Hematopoietic multipotent progenitor cell treated with erythropoietin and hydrocortisone succinate and interleukin-3 and kit ligand, for 4 days (in vitro differentiated cells): ENCODE measurements at places on chromosomes 13 and 19.

- no peak for DNase-seq
Observed at GRCh38 chr13:91934354-91934753, 535.9 kb downstream of the GPC5 start.

- no peak for DNase-seq
Observed at GRCh38 chr19:16612636-16613035, 15.4 kb downstream of the MED26 start.

GRCh38 chr19:44718441-44719261 lies 19.7 kb downstream of the CEACAM16 start:
- no peak for DNase-seq

- DNase-seq = no peak
Observed at GRCh38 chr13:65584126-65584525, 1646.0 kb downstream of the PCDH9 start.

DNA sequence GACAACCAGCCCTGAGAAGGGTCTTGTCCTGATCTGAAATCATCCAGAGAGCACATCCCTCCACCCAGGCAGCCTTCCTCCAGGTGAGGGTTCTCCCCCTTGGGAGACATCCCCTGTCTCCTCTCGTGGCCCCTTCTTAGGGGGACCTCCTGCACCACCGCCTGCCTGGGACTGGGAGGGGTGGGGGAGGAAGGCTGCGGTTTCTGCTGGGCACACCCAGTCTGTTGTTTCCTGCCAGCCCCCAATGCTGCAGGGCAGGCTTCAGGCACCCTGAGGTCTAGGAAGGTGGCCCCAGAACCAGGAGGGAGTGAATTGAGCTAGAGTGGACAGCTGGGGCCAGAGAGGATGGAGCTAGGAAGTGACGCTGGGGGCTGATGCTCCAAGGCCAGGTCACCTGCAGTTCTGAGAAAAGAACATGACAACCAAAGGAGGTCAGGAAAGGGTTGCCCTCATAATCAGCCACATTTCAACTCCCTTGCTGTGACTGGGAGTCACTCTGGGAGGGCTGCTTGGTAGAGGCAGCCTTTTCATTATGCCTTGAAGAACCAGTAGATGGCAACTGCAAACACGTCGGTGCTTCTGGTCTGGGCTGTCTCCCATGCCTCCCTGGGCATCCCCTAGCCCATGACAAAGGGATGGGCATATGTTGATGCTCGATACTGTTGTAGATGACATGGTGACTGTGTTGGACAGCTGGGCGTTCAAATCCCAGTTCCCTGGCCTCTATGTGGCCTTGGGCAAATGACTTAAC lies 1.4 kb downstream of the ARHGEF18 start:
- peak; percentile 90 for DNase-seq

DNA sequence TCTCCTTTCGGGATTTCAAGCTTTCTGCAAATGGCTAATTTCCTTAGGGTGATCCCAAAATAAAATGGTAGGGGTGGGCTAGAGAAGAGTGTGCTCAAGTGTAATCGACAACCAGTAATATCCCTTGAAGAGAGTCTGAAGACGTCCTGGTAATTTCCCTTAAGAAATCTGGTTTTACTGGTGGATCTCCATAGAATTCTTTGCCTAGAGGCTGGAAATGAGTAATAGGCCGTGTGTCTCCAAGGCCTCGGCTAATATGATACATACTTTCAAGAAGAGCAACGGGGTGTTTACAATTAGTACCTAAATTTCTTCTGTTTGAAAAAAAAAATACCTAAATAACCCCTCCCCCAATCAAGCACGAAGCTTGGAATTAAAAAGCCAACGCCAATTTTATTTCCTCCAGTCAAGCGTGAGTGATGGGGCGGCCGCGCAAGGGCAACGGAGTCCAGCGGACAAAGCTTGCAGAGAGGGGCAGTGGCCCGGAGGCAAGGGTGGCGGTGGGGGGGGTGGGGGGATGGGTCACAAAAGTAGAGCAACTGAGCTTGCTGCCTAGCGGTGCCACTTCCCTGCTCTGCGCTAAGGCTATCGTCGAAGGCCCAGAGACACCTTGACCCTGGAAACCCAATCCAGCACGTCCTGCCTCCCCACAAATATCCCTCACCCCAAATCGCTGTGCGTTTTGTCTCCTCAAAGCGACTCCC lies 7.8 kb downstream of the SOX21 start:
- DNase-seq = no peak

DNA sequence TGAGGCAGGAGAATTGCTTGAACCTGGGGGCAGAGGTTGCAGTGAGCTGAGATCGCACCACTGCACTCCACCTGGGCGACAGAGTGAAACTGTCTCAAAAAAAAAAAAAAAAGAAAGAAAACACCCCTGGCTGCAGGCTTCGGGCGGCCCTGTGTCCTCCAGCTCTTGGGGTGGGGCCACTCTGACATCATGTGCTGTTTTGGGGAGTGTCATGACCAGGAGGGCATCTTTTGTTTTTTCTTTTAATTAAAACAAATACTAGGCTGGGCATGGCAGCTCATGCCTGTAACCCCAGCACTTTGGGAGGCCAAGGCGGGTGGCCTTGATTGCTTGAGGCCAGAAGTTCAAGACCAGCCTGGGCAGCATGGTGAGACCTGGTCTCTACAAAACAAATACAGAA lies 52.1 kb downstream of the KDM4B start:
- no peak for DNase-seq

DNA sequence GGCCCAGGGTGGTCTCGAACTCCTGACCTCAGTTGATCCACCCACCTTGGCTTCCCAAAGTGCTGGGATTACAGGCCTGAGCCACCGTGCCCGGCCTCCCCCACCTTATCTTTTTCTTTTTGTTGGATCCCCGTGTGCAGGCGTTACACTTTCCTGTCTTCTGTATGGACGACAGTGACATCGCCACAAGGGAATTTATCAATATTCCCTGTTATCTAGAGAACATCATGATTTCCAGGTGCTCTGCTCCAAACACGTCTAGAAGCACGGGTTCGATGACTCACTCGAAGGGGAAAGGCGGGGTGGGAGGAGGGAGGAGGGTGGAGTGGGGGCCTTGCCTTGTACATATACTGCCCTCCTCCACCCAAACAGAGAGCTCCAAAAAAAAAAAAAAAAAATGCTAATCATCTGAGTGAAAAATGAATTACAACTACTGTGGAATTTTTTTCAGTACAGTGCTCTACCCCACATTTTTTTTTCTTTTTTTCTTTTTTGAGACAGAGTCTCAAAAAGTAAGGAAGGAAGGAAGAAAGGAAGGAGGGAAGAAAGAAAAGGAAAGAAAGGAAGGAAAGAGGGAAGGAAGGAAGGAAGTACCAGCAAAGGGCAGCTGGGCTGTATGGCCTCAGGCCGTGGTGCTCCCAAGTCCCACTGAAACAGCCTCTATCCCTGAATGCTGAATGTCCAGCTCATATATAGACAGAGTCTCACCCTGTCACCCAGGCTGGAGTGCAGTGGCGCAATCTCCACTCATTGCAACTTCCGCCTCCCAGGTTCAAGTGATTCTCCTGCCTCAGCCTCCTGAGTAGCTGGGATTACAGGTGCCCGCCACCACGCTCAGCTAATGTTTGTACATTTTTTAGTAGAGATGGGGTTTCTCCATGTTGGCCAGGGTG lies 36.8 kb downstream of the INSR start:
- DNase-seq = peak; percentile 43

DNA sequence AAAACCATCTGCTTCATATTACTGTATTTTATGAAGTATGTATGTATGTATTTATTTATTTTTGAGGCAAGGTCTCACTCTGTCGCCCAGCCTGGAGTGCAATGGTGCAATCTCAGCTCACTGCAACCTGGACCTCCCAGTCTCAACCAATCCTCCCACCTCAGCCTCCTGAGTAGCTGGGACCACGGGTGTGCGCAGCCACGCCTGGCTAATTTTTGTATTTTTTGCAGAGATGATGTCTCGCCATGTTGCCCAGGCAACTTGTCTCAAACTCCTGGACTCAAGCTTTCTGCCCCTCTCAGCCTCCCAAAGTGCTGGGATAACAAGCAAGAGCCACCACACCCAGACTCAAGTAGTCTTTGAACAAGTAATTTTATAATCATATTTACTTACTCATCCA lies 5.5 kb downstream of the KATNAL1 start:
- DNase-seq = no peak

DNA sequence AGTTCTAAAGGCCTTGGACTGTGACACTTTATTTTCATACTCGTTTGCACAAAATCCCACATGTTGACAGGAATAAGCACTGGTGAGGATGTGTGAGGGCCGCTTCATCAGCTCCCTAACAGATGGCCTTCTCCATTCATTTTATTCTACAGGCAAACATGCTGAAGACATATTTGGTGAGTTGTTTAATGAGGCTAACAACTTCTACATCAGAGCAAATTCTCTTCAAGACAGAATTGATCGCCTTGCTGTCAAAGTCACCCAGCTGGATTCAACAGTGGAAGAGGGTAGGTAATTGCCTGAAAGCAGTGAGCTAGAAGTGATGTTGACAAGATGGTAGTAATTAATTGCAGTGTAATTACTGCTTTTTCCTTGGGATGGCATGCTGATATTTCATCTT lies 95.7 kb downstream of the GPR12 start:
- DNase-seq = no peak

DNA sequence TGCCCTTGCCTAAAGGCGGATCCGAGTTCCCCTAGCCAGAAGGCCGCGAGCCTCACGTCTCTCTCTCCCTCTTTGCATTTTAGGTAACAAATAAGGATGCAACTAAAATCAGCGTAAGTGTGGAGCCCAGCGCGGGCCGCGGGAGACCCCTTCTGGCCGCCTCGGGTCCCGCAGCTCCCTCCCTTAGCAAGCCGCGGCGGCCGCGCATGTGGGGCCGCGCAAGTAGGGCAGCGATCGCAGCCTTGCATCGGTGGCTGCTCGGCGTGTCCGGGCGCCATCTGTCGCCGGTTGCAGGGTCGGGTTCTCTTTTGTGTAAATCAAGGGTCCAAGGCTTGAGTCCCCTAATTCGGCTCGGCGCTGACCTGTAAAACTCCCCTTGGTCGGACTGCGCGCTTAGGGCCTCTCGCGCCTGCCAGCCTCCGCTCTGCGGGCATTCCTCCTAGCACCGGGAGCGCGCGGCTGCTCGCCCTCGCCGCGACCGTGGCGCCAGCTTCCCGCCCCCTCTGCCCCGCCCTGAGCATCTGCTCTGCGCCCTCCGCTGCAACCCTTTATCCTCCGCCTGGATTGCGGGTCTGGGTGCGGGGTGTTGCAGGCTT lies 2.7 kb downstream of the VSTM2B start:
- DNase-seq = peak; percentile 90

GRCh38 chr19:3670796-3671679 lies 29.2 kb downstream of the PIP5K1C start:
- peak; percentile 81 for DNase-seq

DNA sequence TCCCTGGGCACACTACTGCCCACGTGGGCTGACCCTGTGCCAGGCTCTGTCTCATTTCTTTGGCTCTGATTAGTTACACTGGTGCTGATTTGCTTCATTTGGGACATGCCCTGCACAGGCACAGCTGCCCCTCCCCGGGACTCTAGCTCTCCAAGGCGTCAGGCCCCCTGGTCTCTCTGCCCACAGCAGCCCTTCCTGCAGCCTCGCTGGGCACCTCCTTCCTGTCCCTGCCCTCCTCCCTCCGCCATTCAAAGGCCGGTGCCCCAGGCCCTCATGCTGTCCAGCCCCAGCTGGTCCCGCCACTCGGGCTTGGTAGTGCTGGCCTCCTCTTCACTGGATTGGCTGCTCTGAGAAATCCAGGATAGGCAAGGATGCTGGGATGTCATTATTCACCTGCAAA lies 73.1 kb downstream of the ERICH6B start:
- DNase-seq = no peak

DNA sequence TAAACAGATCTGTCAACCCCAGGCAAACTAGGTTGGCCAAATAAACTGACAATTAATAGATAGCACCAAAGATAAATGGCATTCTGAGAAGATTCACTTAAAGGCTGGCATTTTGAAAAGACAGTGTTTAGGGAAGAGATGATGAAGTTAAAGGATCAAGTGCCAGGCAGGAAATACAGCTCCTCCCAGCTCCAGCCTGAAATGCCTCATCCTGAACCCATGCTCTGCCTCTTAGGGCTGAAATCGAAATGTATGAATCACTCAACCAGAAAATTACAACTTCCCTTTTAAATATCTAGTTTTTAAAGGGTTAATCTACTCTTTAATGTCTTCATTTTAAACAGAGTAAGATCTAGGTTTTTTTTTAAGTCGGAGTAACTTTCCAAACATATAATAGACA lies 171.2 kb upstream of the UBL3 start:
- DNase-seq = no peak

- DNase-seq = no peak
Observed at GRCh38 chr13:20388184-20388583, 137.5 kb downstream of the CRYL1 start.

- DNase-seq = no peak
Observed at GRCh38 chr19:45464852-45465441, 2.8 kb upstream of the FOSB start.

GRCh38 chr19:58409010-58409790 lies 751 bp downstream of the ZNF584 start:
- DNase-seq = peak; percentile 76

GRCh38 chr13:94123557-94123956 lies 355.9 kb downstream of the DCT start:
- DNase-seq = no peak

- no peak for DNase-seq
Observed at GRCh38 chr19:41403181-41403970, 5.8 kb downstream of the BCKDHA start.

GRCh38 chr13:46071590-46072249 lies 19.2 kb upstream of the ZC3H13 start:
- peak; percentile 75 for DNase-seq

- DNase-seq = peak; percentile 79
Observed at GRCh38 chr19:12838182-12838885, at the start of gene MAST1. TSS of gene MAST1 (plus strand) at chr19:12838515. CDS start at chr19:12838573, 58 bp downstream.

- DNase-seq = peak; percentile 69
Observed at GRCh38 chr13:83153848-83154247, 728.4 kb downstream of the SLITRK1 start.

DNA sequence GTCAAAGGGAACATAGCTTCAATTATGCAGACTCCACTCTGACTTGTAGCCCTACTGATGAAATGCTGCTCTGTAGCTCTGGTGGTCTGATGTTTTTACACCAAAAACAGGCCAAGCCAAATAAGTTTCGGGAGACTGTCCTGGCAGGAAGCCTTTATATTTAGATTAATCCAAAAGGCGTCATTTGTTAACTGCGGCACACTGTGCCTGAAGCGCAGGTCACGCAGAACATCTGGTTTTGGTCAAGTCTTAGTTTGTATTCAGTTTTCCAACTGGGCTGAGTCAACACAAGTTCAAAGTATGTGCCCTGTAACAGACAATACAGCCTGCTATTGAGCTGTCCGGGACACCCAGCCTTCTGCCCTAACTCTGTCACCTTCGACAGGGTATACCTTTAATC lies 154.6 kb upstream of the IPO5 start:
- DNase-seq = no peak

GRCh38 chr19:47531640-47532387 lies 17.0 kb upstream of the NAPA start:
- DNase-seq = no peak

DNA sequence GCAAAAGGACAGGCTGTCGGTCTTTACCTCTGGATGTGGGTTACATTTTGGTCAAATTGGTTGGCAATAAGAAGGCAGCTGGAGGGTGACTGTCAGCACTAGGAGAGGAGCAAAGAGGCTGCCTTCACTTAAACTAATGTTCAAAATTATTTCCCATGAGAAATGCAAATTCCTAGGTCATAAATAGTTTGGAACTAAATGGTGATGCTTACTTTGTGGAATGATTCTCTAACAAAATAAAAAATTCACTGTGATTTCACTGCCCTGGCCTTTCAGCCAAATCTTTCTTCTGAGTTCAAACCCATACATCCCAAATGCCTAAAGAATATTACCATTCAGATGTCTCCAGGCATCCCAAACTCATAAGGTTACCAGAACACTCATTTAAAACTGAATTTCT lies 25.0 kb upstream of the OXGR1 start:
- DNase-seq = no peak
